Activated CD8-positive, alpha-beta memory T cell treated with anti-CD3 and anti-CD28 coated beads for 1 hour (primary cell): ENCODE measurements at places on chromosomes 11 and 22.

GRCh38 chr22:36055376-36056295 is 27.0 kb upstream of the RBFOX2 start:
- no peak for DNase-seq

GRCh38 chr11:9852465-9852864 is 188.6 kb downstream of the SWAP70 start:
- no peak for DNase-seq

- DNase-seq, result no peak
Observed at GRCh38 chr11:34558211-34558610, 44.6 kb upstream of the ELF5 start.

DNA sequence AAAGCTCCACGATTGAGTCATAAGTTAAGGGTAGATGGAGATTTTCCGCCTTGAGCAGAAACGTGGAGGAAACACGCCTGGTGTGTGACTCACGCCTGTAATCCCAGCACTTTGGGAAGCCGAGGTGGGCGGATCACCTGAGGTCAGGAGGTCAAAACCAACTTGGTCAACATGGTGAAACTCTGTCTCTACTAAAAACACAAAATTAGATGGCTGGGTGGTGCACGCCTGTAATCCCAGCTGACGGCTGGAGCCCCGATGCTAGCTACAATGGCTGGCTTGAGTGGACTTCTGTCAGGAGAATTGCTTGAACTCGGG is 17.3 kb upstream of the DGCR8 start:
- DNase-seq, result no peak

GRCh38 chr11:95465887-95466286 is 234.9 kb upstream of the SESN3 start:
- DNase-seq, result no peak
